ENCODE measurements at places on chromosomes 12 and 14. TPM values are rescaled to one million over a fixed set of nuclear protein-coding genes. Genes with fewer than 3 reads are reported as not detected.
A peak's percentile ranks its signal among the peaks of the same experiment; 100 is the strongest.

DNA sequence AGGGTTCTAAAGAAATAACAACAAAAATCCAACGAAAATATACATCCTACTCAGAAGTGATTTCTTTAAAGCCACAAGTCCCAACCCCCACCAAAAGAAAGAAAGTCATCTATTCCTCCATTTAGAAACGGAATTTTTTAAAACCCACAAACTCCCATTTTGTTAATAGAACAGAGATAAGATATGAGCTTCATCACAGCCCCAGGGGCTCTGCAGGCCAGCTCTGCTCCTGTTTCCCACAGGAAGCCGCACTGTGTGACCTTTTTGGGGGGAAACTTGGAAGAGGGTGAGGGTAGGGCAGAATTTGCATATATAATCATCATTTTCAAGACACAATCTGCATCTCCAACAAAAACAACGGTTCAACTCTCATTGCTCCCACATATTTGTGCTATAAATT, 2.8 kb downstream of the FBXL14 start:
- peak overlapping the region; percentile 4 for H3K27ac ChIP-seq
- DNase-seq, result no peak
- peak overlapping the region; percentile 2 for H3K4me3 ChIP-seq
- H3K36me3 ChIP-seq, result no peaks in the 10 kb centered on the region
- H3K27me3 ChIP-seq, result no peaks in the 10 kb centered on the region

GRCh38 chr12:55743406-55744339, 751 bp downstream of the GDF11 start:
- DNase-seq, result peak; percentile 69
- H3K4me1 ChIP-seq, result peaks cover 24% of the 10 kb centered on the region
- H3K27me3 ChIP-seq, result no peaks in the 10 kb centered on the region
- peak overlapping the region; percentile 53 for H3K4me3 ChIP-seq

- no peaks in the 10 kb centered on the region for H3K27me3 ChIP-seq
- no peak overlapping the region for H3K4me3 ChIP-seq
- no peak for DNase-seq
- H3K4me1 ChIP-seq, result no peaks in the 10 kb centered on the region
- no peaks in the 10 kb centered on the region for H3K36me3 ChIP-seq
These were observed 168.6 kb downstream of the ALX1 start for GRCh38 chr12:85448548-85449139.

TSPAN11 gene
- polyA plus RNA-seq, result 2.7 TPM

DNA sequence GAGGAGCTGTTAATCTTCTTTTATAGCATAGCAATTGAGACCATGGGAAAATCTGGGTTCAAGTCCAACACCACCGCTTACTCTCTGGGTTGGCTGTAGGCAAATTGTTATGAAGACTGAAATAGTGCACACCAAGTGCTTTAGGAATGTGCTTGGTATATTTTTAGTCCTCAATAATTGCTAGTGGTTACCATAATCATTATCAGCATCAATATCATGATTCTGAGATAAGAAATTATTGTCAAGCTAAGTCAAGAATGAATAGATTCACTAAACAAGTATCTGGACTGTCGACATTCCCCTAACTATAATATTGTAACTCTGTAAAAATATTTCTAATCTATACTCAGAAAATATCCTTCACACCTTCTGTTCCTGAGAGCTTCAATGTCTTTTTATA, 48.5 kb downstream of the ANO4 start:
- H3K4me3 ChIP-seq, result no peak overlapping the region
- no peaks in the 10 kb centered on the region for H3K27me3 ChIP-seq
- no peaks in the 10 kb centered on the region for H3K36me3 ChIP-seq
- no peaks in the 10 kb centered on the region for H3K4me1 ChIP-seq
- no peak for DNase-seq
- H3K27ac ChIP-seq, result no peak overlapping the region

DNA sequence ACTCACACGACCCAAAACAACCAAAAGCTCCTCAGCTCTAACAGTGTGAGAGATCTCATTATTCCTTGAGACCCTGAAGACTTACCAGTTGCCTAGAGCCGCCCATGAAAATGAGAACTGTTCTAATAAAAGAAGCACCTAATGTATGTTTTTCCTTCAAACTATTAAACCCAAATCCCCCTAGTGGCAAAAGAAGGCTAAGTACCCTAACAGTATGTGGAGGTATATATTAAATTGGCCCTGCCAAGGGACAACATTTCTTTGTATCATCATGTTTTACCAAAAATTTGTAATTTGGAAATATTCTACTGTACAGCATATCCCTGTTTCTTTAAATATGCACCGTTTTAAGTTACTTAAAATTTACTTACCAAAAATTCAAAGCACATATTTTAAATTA, 38.0 kb upstream of the PPFIA2 start:
- H3K36me3 ChIP-seq, result no peaks in the 10 kb centered on the region
- peaks cover 3% of the 10 kb centered on the region for H3K27me3 ChIP-seq
- no peak overlapping the region for H3K27ac ChIP-seq
- H3K4me3 ChIP-seq, result no peak overlapping the region

DNA sequence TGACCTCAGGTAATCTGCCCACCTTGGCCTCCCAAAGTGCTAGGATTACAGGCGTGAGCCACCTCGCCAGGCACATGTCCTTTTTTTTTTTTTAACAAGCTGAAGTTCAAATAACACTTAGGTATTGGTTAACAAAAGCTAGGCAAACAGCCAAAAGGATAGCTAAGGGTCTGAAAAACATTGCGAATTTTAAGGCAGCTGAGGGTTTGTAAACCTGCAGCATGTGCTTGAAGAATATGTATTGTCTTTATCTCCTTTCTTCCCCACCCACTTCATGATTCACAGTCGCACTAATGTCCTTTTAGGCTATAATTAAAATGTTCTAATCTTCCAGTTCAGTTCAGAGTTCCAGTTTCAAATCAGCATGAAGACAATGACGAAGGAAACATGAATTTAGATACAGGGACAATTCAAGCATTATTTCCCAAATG, 30.1 kb upstream of the CERS5 start:
- H3K27me3 ChIP-seq, result no peaks in the 10 kb centered on the region
- H3K4me3 ChIP-seq, result no peak overlapping the region
- no peaks in the 10 kb centered on the region for H3K4me1 ChIP-seq
- H3K27ac ChIP-seq, result no peak overlapping the region
- H3K36me3 ChIP-seq, result no peaks in the 10 kb centered on the region

GRCh38 chr14:104734991-104735779, 11.2 kb downstream of the ADSS1 start:
- H3K27me3 ChIP-seq, result no peaks in the 10 kb centered on the region
- peak overlapping the region; percentile 40 for H3K27ac ChIP-seq
- H3K36me3 ChIP-seq, result no peaks in the 10 kb centered on the region
- DNase-seq, result no peak

VWF gene
- 68.3 TPM for polyA plus RNA-seq

GRCh38 chr14:101927859-101928258, 36.5 kb upstream of the DYNC1H1 start:
- peak; percentile 93 for DNase-seq
- H3K27me3 ChIP-seq, result no peaks in the 10 kb centered on the region
- peaks cover 14% of the 10 kb centered on the region for H3K4me1 ChIP-seq
- H3K4me3 ChIP-seq, result no peak overlapping the region
- peak overlapping the region; percentile 66 for H3K27ac ChIP-seq

DNA sequence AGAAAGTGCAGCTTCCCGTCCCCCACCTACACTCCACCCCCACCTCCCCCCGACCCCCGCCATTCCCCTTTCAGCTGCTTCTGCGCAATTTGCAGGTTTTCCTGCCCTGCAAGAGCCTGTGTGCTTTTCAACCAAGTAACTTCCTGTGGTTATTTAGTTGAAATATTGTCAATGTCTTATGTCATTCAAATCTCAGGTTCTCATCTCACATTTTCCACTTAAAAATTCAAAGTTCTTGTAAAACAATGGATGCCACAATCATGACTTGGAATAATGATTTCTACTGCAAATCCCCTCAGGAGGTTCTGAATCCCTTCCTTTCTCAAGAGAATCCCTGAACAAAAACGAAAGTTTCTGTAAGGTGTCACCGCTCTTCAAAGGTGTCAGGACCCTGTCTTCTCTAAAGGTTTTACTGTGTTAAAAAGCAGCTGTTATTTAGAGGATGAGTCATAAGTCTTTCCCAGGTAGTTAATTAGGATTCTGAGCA, 31.6 kb downstream of the WBP11 start:
- H3K27ac ChIP-seq, result peak overlapping the region; percentile 94
- H3K27me3 ChIP-seq, result no peaks in the 10 kb centered on the region
- peak overlapping the region; percentile 92 for H3K4me3 ChIP-seq
- H3K4me1 ChIP-seq, result peaks cover 15% of the 10 kb centered on the region
- H3K36me3 ChIP-seq, result no peaks in the 10 kb centered on the region
- no peak for DNase-seq

GRCh38 chr14:68363843-68364767, 428.8 kb downstream of the ZFP36L1 start:
- peaks cover 31% of the 10 kb centered on the region for H3K4me1 ChIP-seq
- H3K4me3 ChIP-seq, result peak overlapping the region; percentile 21
- no peaks in the 10 kb centered on the region for H3K36me3 ChIP-seq
- no peaks in the 10 kb centered on the region for H3K27me3 ChIP-seq

DNA sequence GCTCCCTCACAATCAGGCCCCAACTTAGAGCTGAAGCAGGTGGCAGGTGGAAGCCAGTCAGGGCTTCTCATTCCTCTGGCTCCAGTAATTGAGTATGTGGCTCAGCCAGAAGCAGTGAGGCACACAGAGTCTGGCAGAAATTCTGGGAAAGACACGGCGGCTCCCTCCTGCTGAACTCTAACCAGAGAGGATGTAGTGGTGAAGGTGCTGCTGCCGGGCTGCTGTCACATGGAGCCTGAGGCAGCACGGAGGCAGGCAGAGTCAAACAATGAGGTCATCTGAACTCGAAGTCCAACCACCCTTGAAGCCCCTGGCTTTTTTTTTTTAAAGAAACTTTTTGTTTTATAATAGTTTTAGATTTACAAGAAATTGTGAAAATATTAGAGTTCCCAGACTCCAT, 33.4 kb upstream of the SMOC1 start:
- peaks cover 6% of the 10 kb centered on the region for H3K4me1 ChIP-seq
- H3K27me3 ChIP-seq, result no peaks in the 10 kb centered on the region
- no peak for DNase-seq
- H3K27ac ChIP-seq, result no peak overlapping the region
- no peaks in the 10 kb centered on the region for H3K36me3 ChIP-seq
- no peak overlapping the region for H3K4me3 ChIP-seq

- DNase-seq, result peak; percentile 42
- H3K36me3 ChIP-seq, result no peaks in the 10 kb centered on the region
- H3K4me1 ChIP-seq, result peaks cover 16% of the 10 kb centered on the region
- H3K4me3 ChIP-seq, result no peak overlapping the region
- no peak overlapping the region for H3K27ac ChIP-seq
These were observed 5.5 kb downstream of the SETD3 start for GRCh38 chr14:99475179-99475578.

KRT4 gene
- polyA plus RNA-seq, result not detected

GRCh38 chr12:124756760-124757159, 106.9 kb downstream of the SCARB1 start:
- no peak for DNase-seq
- H3K4me3 ChIP-seq, result no peak overlapping the region
- no peaks in the 10 kb centered on the region for H3K36me3 ChIP-seq
- no peaks in the 10 kb centered on the region for H3K27me3 ChIP-seq
- H3K27ac ChIP-seq, result no peak overlapping the region

GRCh38 chr14:32662211-32662610, 276.5 kb upstream of the NPAS3 start:
- H3K4me1 ChIP-seq, result no peaks in the 10 kb centered on the region
- DNase-seq, result no peak
- H3K27ac ChIP-seq, result no peak overlapping the region
- H3K27me3 ChIP-seq, result no peaks in the 10 kb centered on the region
- no peak overlapping the region for H3K4me3 ChIP-seq

- no peaks in the 10 kb centered on the region for H3K27me3 ChIP-seq
- H3K27ac ChIP-seq, result no peak overlapping the region
- H3K4me3 ChIP-seq, result no peak overlapping the region
These were observed 67.3 kb downstream of the SPTB start for GRCh38 chr14:64812412-64812811.

GRCh38 chr12:77835969-77836368, 5.3 kb downstream of the NAV3 start:
- peaks cover 4% of the 10 kb centered on the region for H3K4me1 ChIP-seq
- H3K4me3 ChIP-seq, result no peak overlapping the region
- H3K27me3 ChIP-seq, result no peaks in the 10 kb centered on the region
- no peak for DNase-seq

RDH16 gene
- 0.83 TPM for polyA plus RNA-seq

DNA sequence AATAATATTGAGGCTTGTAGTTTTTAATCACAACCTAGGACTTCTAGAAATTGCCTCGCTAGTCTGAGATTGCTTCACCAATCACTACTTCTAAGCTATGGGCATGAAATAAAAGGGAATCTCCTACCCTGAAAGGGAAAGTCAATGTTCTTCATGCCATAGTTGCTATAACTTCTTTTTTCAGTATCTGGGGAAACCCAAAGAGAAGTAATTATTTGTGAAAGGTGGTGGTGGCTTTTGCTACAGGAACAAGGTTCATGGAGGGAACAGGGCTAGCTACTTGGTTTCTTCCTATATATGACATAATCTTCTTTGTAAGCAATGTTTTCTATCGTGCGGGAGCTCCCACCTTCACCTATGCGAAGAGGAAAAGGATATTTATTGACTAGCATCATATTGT, 61.6 kb upstream of the DNM1L start:
- H3K27ac ChIP-seq, result no peak overlapping the region
- H3K4me3 ChIP-seq, result no peak overlapping the region
- H3K36me3 ChIP-seq, result no peaks in the 10 kb centered on the region
- H3K4me1 ChIP-seq, result no peaks in the 10 kb centered on the region

UBR7 gene
- polyA plus RNA-seq, result 50.5 TPM

- peak overlapping the region; percentile 96 for H3K27ac ChIP-seq
- H3K36me3 ChIP-seq, result no peaks in the 10 kb centered on the region
- H3K27me3 ChIP-seq, result no peaks in the 10 kb centered on the region
- H3K4me3 ChIP-seq, result peak overlapping the region; percentile 86
- DNase-seq, result peak; percentile 29
These were observed 604 bp downstream of the ZNF384 start for GRCh38 chr12:6688543-6688998.

DNA sequence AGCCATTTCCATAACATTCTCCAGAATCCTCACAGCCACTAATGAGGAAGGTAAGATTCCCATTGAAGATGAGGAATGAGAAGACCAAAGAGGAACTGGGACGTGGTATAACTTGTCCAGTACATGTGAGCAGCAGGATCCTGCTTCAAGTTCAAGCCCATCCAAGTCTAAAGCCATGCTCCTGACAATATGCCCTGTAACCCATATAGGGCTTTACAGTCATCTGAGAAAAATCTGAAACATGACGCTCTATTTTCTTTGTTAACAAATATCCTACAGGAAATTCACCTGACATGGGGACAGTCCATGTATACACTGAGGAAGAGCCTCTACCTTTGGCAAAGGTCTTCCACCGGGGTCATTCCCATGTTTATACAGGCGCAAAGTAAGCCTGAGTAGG, 3.1 kb upstream of the ACTR6 start:
- H3K36me3 ChIP-seq, result no peaks in the 10 kb centered on the region
- no peak overlapping the region for H3K4me3 ChIP-seq
- no peak overlapping the region for H3K27ac ChIP-seq
- no peaks in the 10 kb centered on the region for H3K27me3 ChIP-seq
- no peak for DNase-seq
